ENCODE measurements at places on chromosomes 12 and 14. TPM values are rescaled to one million over a fixed set of nuclear protein-coding genes. Genes with fewer than 3 reads are reported as not detected.

The OR6C4 gene
- total RNA-seq, result not detected

The CIDEB gene
- total RNA-seq, result 12.9 TPM

The SLC7A7 gene
- 1.5 TPM for total RNA-seq

The CCDC177 gene
- total RNA-seq, result not detected

The SYT1 gene
- total RNA-seq, result not detected

The ZFYVE26 gene
- 15.4 TPM for total RNA-seq

The ACTR6 gene
- total RNA-seq, result 32.7 TPM

The LTBP2 gene
- 0.25 TPM for total RNA-seq

The IQSEC3 gene
- 3.8 TPM for total RNA-seq

The HRK gene
- total RNA-seq, result not detected

The PRH2 gene
- not detected for total RNA-seq

The GPR137C gene
- 0.46 TPM for total RNA-seq

The LIN7A gene
- total RNA-seq, result not detected

The LMNTD1 gene
- total RNA-seq, result not detected

The APOF gene
- total RNA-seq, result 0.28 TPM

The GDF3 gene
- total RNA-seq, result not detected

The SRP54 gene
- total RNA-seq, result 81.6 TPM

The HCAR1 gene
- 0.34 TPM for total RNA-seq

The KLRB1 gene
- total RNA-seq, result 3.0 TPM

The C1QL4 gene
- total RNA-seq, result not detected

The BHLHE41 gene
- not detected for total RNA-seq

The CD27 gene
- 90.5 TPM for total RNA-seq

The KRT86 gene
- total RNA-seq, result 1.00 TPM

The B4GALNT3 gene
- 1.3 TPM for total RNA-seq

The SMOC1 gene
- not detected for total RNA-seq

The RAD51B gene
- 50.0 TPM for total RNA-seq

The C14orf39 gene
- total RNA-seq, result not detected

The DACT1 gene
- total RNA-seq, result 15.1 TPM

The UNC79 gene
- total RNA-seq, result 0.09 TPM

The PIK3C2G gene
- not detected for total RNA-seq

The MIPOL1 gene
- 0.46 TPM for total RNA-seq

The EGLN3 gene
- total RNA-seq, result 2.6 TPM

The ARPC3 gene
- total RNA-seq, result 210 TPM

The SLC39A5 gene
- total RNA-seq, result 1.1 TPM

The CATSPERB gene
- total RNA-seq, result 2.3 TPM

The PLEKHH1 gene
- 1.2 TPM for total RNA-seq

The RPS29 gene
- 2,628 TPM for total RNA-seq

The GPR162 gene
- total RNA-seq, result 0.72 TPM

The TUNAR gene
- not detected for total RNA-seq

The PMEL gene
- 1.9 TPM for total RNA-seq

The PRB2 gene
- total RNA-seq, result not detected

The LRCOL1 gene
- total RNA-seq, result not detected

The HPD gene
- not detected for total RNA-seq

The NRXN3 gene
- total RNA-seq, result not detected

The CD4 gene
- total RNA-seq, result 126 TPM

The ACSM4 gene
- total RNA-seq, result not detected

The OVCH1 gene
- not detected for total RNA-seq

All from activated T-cell treated with anti-CD3 and anti-CD28 coated beads, Interleukin-2, amount 50 U/mL, for 72 hours (primary cell).